Hematopoietic multipotent progenitor cell treated with erythropoietin and hydrocortisone succinate and interleukin-3 and kit ligand, for 17 days (in vitro differentiated cells): ENCODE measurements at places on chromosomes 6 and 20.
A peak's percentile ranks its signal among the peaks of the same experiment; 100 is the strongest.

DNA sequence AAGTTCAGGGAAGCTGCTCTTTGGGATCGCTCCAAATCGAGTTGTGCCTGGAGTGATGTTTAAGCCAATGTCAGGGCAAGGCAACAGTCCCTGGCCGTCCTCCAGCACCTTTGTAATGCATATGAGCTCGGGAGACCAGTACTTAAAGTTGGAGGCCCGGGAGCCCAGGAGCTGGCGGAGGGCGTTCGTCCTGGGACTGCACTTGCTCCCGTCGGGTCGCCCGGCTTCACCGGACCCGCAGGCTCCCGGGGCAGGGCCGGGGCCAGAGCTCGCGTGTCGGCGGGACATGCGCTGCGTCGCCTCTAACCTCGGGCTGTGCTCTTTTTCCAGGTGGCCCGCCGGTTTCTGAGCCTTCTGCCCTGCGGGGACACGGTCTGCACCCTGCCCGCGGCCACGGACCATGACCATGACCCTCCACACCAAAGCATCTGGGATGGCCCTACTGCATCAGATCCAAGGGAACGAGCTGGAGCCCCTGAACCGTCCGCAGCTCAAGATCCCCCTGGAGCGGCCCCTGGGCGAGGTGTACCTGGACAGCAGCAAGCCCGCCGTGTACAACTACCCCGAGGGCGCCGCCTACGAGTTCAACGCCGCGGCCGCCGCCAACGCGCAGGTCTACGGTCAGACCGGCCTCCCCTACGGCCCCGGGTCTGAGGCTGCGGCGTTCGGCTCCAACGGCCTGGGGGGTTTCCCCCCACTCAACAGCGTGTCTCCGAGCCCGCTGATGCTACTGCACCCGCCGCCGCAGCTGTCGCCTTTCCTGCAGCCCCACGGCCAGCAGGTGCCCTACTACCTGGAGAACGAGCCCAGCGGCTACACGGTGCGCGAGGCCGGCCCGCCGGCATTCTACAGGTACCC lies at the start of gene ESR1:
ESR1 (plus strand) TSS at position 170 of the 858 bp plus-strand sequence; CDS start at position 401, 231 bp downstream.
- no peak for DNase-seq

- DNase-seq, result no peak
Measured at GRCh38 chr6:14517516-14518105, 400.0 kb downstream of the CD83 start.

DNA sequence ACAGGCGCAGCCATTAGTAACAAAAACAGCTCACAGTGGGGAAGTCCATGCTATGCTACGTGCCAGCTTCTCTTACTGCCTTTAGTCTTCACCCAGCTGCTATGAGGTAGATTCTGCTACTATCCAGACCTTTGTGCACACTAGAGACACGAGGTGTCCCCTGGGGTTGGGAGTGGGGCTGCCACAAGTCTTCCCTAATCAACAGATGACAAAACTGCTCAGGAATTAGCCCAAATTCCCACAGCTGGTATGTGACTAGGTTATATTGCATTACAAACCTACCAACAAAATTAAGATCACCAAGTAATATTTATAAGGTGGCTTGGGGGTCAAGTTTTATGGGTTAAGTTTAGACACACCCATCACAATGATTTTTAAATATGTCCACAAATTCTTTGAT lies 63.3 kb downstream of the PSMB1 start:
- DNase-seq, result no peak

DNA sequence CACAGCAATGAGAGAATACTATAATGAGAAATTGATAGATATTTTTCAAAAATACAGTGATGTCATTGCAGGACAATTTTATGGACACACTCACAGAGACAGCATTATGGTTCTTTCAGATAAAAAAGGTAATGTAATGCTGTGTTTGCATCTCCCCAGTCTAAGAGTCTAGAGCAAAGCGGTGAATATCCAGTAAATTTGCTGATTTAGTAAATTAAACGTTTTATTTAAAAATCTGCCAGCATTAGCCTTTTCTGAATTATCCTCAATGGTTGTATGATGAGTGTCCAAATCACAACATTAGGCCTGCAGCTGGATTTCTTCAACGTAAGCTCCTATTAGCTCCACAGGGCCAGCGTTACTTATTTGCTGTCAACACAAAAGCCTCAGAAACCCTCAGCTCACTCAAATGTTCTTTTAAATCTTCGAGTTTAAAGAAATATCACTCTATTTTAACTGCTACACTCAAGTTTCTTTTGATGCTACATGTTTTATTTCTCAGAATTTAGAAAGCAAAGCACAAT lies 16.0 kb downstream of the SMPDL3A start:
- DNase-seq, result no peak

DNA sequence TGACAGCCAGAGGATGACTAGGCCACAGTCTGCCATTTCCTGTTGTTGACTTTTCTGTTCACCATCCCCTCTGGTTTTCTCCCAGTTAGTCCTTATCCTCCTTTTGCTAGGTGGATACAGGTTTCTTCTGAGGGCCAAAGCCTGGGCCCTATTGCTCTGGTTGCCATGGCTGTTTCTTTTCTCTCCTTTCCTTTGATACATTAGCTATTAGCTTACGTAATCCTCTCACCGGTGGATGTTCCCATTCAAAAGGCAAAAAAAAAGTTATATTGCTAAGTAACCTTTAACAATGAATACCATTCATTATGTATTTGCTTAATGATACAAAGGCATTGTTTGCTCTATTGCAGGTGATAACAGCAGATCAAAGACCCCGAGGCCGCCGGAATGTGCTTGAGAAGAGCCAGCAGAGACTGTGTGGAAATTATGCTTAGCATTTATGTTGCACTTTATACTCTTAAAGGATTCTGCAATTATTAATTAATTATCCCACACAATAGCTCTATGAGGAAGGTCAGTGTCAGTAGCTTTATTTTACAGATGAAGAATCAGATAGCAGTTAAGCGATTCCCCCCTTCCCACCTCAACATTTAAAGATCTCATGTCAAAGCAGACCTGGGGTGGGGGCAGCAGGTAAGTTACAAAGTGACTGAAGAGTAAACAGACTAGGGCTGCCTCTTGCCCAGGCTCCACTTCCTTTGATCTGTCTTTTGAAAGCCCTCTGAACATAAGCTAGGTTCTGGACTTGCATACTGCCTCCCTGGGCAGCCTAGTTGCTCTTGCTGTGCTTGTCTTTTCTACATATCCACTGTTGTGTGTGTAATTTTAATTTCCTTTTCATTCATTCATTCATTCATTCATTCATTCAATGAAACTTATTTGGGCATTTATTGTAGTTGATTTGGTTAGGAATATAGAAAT lies 14.5 kb upstream of the TFB1M start:
- no peak for DNase-seq

DNA sequence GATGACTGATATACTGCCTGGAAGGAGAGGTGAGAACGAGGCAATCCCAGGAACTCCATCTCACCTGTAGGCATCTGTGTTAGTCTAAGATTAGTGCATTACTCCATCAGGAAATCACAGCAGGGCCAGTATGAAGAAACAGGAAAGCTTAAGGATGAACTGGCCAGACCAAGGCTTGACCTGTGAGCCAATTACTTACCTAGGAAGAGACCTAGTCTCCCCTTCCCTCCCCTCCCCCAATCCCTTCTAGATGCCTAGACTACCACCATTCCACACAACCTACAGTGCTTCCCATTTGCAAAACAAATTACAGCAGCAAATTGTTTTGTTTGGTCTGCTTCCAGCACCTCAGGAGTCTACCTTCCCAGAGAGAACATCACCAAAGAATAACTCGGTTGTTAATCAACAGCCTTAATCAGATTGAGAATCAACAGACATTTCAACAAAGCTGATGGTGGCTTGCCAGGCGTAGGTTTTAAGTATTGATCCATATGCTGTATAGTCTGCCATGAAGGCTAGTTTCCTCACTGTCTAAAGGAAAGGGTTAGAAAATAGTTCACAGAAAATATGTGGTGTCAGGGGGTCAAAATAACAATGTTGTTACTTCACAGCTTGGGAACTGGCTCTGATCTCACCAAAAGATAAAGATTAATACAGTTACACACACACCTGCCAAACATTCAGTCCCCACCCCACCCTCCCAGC lies 10.1 kb downstream of the PKHD1 start:
- no peak for DNase-seq

- DNase-seq, result no peak
Measured at GRCh38 chr6:69019832-69020231, 384.8 kb downstream of the ADGRB3 start.

DNA sequence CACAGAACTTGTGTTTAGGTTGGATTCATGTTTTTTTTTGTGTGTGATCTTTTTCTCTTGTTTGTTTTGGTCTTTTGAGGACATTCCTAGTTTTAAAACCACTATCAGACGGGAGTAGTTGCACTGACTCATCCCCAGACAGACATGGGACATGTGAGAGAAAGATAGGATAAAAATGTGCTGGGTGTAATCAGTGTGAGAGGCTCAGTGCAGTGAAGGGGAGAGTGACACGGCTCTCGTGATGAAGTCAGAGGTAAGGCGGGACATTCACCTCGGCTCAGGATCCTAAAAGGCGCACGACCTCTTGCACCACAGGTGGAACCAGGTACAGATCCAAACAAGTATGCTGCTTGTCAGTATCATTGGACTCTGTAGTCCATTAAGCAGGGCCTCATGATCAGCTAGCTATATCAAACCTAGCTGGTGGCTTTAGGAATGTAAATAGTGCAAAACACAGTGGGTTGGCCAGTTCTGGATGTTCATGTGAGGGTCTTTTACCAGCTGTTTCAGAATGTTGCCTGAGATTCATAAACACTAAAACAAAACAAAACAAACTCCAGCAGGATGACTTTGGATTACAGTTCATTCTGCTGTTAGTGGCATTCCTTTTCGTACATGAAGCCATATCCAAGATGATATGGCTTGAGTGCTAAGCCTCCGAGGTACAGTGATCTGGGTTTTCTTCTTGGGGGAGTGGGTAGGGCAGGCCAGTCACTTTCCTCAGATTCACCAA lies 18.0 kb downstream of the FOXO3 start:
- DNase-seq, result peak; percentile 95

DNA sequence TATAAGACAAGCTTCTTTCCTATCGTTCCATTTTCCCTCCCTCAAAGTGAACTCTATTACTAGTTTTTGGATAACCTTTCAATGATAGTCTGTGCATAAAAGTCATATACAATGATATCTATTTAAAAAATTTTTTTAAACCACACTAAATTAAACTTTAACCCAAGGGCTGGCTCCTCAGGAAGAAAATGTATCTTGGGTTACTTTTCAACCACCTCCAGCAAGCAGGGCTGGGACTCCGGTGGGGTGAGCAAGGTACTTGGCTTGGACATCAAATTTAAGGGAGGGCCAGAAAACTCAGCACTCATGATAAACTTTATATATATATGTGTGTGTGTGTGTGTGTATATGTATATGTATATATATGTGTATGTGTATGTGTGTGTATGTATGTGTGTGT lies 13.9 kb upstream of the PPP1R3G start:
- no peak for DNase-seq

GRCh38 chr20:49415005-49415667 lies 67.3 kb downstream of the KCNB1 start:
- DNase-seq, result no peak

GRCh38 chr6:128363020-128363813 lies 157.2 kb downstream of the PTPRK start:
- no peak for DNase-seq

- DNase-seq, result no peak
Measured at GRCh38 chr6:11242711-11243110, 10.2 kb upstream of the NEDD9 start.

DNA sequence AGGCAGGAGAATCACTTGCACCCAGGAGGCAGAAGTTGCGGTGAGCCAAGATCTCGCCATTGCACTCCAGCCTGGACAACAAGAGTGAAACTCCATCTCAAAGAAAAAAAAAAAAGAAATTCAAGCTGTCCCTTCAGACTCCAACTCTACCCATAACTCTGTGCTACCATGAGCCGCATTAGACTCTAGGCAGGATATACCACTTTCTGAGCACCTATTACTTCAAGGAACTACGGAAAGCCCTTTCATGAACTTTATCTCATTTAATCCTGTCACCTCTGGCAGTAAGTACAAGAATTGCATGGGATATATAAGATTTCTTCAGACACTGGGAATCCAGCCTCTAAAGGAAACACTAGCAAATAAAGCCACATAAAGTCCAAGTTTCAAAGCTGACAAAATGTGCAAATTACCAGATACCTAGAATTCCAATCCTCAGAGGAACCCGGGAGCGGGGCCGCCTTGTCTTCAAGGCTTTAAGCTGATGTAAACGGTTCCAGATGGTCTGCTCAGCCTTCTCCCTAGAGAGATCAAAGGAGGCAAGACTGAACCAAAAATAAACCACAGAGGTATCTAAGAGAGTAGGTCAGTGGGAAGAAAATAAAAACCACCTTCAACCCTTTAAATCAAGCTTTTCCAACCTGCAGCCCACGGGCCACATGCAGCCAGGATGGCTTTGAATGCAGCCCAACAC lies 9.4 kb downstream of the CDK5RAP1 start:
- DNase-seq, result no peak

- DNase-seq, result no peak
Measured at GRCh38 chr6:26342106-26343004, 22.6 kb upstream of the BTN3A2 start.

DNA sequence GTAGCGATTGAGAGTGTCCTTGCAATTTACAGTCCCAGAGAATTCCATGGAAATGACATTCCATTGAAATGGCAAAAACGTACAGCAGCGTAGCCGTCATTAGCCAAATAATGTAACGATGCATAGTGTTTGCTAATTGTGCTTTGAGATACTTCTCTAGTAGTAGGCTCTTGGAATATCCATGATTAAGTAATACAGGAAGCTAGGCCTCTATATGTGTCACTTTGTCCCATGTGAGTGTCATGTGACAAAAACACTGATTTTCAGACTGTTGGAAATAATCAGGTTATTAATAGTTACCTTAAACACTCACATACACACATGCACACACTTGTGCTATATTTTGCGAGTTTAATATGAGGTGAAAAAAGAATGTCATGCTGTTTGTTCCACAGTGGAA lies 35.2 kb downstream of the SLX4IP start:
- no peak for DNase-seq

GRCh38 chr6:127938701-127939100 lies 37.8 kb upstream of the THEMIS start:
- DNase-seq, result peak; percentile 8

DNA sequence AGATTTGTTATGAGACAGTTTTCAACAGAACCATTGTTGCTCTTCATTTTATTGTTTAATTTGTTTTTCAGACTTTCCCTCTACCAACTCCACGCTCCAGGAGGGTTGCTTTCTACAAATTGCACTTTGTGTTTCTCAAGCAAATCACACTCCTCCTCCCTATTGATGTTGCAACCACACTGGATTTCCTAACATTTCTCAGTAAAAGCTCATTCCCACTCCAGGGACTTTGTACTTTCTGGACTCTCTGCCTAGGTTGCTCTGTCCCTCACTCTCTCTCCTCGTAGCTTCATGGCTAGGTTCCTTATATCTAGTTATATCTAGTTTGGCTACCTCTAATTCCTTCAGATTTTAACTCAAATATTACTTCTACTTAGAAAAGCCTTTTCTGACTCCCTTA lies 20.3 kb downstream of the PGK2 start:
- no peak for DNase-seq

DNA sequence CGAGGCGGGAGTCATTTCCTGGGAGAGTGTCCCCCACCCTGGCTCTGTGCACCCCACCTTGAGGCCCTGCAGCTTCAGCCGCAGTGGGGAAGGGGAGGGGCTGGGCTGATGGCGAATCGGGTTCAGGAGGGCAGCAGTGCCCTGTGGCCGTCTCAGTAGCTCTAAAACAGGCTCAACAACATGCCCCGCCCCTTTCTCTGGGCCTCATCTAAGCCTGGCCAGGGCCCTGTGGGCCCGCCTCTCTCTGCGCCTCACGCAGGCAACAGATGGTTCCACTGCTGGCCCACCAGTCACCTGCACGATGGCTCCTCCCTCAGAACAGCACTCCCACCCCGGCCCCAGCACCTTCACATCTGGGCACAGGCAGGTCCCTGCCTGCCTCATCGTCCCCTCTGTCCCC lies 30.2 kb downstream of the CHRNA4 start:
- no peak for DNase-seq

- no peak for DNase-seq
Measured at GRCh38 chr20:8330785-8331695, 199.0 kb downstream of the PLCB1 start.
